ENCODE measurements at places on chromosomes 1 and 21.

- DNase-seq, result no peak
Observed at GRCh38 chr1:54006508-54006907, 11.5 kb downstream of the LDLRAD1 start.

GRCh38 chr1:63782982-63783381, 9.2 kb downstream of the ROR1 start:
- no peak for DNase-seq

- no peak for DNase-seq
Observed at GRCh38 chr1:17826165-17826488, 71.0 kb downstream of the ACTL8 start.

- DNase-seq, result no peak
Observed at GRCh38 chr1:115719285-115719684, 49.2 kb downstream of the CASQ2 start.
